ENCODE measurements at places on chromosomes 3 and 15.

GRCh38 chr15:42273900-42274701 is 868 bp upstream of the TMEM87A start:
- DNase-seq = peak; percentile 61

- DNase-seq = no peak
Observed at GRCh38 chr3:143895805-143896204, 47.5 kb upstream of the SLC9A9 start.

- DNase-seq = no peak
Observed at GRCh38 chr3:187944390-187945179, 199.3 kb upstream of the BCL6 start.

- DNase-seq = no peak
Observed at GRCh38 chr3:33577588-33577987, 137.4 kb upstream of the UBP1 start.

- peak; percentile 36 for DNase-seq
Observed at GRCh38 chr3:161851941-161852566, 355.4 kb downstream of the OTOL1 start.

DNA sequence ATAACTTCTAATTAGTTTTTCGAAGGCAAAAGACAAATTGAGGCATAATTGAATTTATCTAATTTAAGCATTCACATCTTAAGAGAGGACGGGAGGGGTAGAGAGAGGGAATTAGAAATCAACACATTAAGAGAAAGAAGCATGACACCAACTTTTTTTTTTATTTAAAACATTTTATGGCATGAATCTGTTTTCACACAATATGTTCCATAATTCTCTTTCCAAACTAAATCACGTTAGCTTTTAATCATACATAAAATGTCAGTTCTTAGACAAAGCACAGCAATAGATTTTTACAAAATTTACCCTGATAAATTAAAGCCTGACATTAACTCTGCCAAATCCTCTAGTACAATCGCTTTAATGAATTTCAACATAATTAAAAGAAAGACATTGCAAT is 600.8 kb upstream of the ROBO1 start:
- no peak for DNase-seq

- DNase-seq = no peak
Observed at GRCh38 chr15:49748791-49749190, 127.9 kb downstream of the DTWD1 start.

DNA sequence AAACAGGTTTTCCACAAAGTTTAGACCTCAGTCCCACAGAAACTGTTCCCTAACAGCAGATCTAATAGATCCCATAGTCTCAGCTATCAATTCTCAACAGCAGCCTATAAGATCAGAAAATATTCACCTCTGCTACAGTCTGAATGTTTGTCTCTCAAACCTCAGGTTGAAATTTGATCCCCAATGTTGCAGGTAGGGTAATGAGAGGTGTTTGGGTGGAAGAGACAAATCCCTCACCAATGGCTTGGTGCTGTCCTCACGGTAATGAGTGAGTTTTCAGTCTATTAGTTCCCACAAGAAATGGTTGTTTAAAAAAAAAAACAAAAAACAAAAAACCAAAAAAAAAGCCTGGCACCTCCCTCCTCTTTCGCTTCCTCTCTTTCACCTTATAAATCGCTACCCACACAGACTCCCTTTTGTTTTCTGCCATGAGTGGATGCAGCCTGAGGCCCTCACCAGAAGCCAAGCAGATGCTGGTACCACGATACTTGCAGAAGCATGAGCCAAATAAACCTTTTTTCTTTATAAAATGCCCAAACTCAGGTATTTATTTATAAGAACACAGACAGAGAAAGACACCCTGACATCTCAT is 14.2 kb downstream of the ZNF280D start:
- no peak for DNase-seq

DNA sequence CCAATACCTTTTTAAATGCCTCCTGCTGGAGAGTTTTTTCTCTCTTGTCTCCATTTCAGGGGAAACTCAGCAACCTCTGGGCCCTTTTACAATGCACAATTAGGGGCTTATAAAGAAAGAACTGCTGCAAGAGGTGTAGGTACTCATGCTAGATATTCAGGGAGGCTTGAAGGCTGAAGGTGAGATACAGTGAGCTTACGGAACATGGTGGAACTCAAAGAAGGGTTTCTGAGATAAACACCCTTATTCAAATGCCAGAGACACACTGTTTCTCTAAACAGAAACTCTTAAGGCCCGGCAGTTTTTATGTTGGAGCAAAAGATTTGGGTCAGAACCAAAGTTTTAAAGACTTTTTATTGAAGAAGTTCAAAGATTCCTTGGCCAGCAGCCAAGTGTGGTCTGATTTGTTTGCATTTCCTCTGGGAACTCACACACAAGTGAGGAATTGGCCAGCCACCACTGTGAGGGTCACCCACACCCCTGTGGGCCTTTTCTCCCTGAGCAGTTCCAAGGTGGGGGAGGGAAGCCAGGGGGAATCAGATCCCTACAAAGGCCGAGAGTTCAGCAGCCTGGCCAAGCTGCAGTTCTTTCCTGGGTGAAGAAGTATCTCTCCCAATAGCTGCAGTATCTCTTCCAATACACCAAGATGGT is 47.8 kb downstream of the TNFAIP8L3 start:
- no peak for DNase-seq

GRCh38 chr15:50594311-50594710 is 47.8 kb upstream of the USP50 start:
- no peak for DNase-seq

- DNase-seq = no peak
Observed at GRCh38 chr15:78072080-78072892, 5.2 kb downstream of the TBC1D2B start.

DNA sequence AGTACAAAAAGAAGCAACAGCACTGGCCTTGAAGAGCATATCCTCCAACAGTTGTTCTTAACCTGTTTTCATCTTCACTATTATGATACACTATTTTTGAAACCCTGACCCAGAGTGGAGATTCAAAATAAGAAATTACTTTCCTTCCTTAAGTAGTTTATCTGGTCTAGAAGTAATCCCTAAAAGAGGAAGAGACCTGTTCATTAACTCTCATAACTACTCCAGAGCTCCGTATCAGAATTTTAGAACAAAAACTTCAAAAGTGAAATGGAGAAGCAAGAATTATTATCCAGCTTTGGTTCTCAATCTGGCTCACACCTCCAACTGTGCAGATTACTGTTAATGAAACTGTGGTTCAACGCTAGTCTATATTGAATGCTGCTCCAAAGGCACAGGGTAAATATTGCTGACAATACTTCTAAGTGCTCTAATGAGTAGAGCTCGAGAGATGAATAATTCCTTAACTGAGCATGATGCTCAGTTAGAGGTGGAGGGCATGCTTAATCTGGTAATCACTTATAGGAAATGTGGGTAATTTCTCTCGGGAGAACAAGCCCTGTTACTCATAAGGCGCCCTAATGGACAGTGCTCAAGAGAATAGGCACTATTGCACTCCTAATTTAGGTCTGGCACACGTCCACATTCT is 5.2 kb downstream of the LCMT2 start:
- DNase-seq = no peak
